ENCODE measurements at places on chromosomes 3 and 15. TPM values are rescaled to one million over a fixed set of nuclear protein-coding genes. Genes with fewer than 3 reads are reported as not detected.

Gene LSG1
- 70.3 TPM for total RNA-seq

Gene PLS1
- total RNA-seq = 6.9 TPM

Gene NDN
- 0.33 TPM for total RNA-seq

Gene EFCC1
- 0.35 TPM for total RNA-seq

Gene FBXO40
- total RNA-seq = not detected

Gene SV2B
- total RNA-seq = 0.03 TPM

Gene PRR23A
- not detected for total RNA-seq

Measured in activated T-cell treated with anti-CD3 and anti-CD28 coated beads, Interleukin-2, amount 50 U/mL, for 4 hours (primary cell).